ENCODE measurements at places on chromosomes 16 and 17.
A peak's percentile ranks its signal among the peaks of the same experiment; 100 is the strongest.

GRCh38 chr17:32426894-32427293 lies 17.4 kb upstream of the PSMD11 start:
- DNase-seq = no peak

DNA sequence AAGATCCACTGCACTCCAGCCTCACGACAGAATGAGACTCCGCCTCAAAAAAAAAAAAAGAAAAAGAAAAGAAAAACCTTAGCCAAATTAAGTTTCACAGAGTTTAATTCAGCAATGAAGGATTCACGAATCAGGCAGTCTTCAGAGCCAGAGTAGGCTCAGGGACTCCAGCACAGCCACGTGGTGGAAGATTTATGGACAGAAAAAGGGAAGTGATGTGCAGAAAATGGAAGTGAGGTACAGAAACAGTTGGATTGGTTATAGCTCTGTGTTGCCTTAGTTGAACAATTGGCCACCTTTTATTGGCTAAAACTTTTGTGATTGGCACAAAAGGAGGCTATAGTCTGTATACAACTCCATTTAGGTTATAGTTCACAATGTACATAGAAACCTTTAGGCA lies 256.6 kb downstream of the HS3ST3B1 start:
- no peak for DNase-seq

- DNase-seq = no peak
These were observed 72.7 kb downstream of the STH start for GRCh38 chr17:46071796-46072195.

DNA sequence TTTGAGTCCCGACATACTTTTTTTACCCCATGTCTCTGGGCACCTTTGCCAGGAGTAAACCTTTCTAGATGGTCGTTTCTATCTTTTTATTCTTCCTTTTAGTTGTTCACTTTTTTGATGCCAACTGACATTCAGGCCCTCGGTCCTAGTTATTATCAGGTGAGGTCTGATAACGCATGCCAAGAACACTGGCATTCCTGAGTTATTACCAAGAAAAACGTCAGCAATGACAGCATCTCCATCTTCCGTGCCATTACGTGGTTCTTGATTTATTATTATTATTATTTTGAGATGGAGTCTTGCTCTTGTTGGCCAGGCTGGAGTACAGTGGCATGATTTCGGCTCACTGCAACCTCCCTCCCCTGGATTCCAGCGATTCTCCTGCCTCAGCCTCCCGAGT lies 21.4 kb downstream of the HASPIN start:
- no peak for DNase-seq

- DNase-seq = no peak
These were observed 40.2 kb downstream of the NOG start for GRCh38 chr17:56633681-56634080.

- no peak for DNase-seq
These were observed 43.5 kb downstream of the GPRC5B start for GRCh38 chr16:19841184-19841583.

- DNase-seq = no peak
These were observed 105.2 kb downstream of the CMIP start for GRCh38 chr16:81549547-81550431.

GRCh38 chr17:5619088-5619740 lies 34.9 kb upstream of the NLRP1 start:
- DNase-seq = peak; percentile 1

GRCh38 chr17:44466339-44466738 lies 36.9 kb downstream of the GPATCH8 start:
- no peak for DNase-seq

GRCh38 chr17:5126719-5127488 lies 11.1 kb downstream of the USP6 start:
- no peak for DNase-seq

- DNase-seq = no peak
These were observed 24.7 kb upstream of the ZNF469 start for GRCh38 chr16:88358023-88358420.

DNA sequence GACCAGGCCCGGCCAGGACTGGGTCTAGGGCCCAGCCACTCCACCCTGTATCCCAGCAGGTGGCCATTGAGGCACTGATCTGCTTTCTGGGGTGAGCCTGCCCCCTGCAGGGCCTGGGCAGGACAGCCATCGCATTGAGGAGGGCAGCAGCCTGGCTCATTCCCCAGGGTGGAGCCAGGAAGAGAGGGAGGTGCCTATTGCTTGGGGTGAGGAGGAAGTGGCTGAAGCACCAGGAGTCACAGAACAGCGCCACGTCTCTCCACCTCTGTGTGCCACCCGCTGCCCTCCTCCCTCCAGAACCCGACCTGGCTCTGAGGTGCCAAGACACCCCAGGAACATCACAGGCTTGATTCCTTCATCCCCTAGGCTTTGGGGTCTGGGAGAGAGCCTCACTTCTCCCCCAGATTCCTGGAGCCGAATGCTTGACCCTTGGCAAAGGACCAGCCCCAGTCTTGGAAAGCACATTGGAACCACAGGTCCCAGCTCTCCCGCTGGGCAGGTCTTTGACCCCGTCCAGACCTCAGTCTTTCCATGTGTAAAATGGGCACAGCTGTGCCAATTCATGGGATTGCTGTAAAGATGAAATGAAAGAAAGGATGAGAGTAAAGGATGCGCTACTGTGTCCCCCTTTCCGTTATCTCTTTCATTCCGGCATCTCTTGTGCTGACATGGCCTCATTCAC lies 7.2 kb upstream of the KRT36 start:
- DNase-seq = peak; percentile 80
